ENCODE measurements at places on chromosomes 2 and 18.

DNA sequence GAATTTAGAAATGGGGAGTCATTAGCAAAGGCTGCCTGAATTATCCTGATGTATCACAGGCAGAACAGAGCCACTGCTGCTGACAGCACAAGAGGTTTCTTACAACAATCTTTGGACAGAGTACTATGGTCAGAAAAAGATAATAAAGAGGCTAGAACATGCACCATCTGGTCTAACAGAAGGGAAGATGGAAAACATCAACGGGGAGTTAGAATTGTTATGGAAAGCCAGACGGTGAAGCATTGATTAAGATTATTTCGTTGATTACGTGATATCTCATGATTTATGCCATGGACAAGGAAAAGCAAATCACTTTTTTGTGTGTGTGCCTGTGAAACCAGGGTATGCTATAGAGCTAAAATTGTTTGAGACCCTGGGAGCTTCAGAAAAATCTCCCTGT, 409.4 kb upstream of the ETAA1 start:
- no peak for DNase-seq

GRCh38 chr18:59787998-59788790, 91.0 kb upstream of the CCBE1 start:
- DNase-seq = peak; percentile 80

DNA sequence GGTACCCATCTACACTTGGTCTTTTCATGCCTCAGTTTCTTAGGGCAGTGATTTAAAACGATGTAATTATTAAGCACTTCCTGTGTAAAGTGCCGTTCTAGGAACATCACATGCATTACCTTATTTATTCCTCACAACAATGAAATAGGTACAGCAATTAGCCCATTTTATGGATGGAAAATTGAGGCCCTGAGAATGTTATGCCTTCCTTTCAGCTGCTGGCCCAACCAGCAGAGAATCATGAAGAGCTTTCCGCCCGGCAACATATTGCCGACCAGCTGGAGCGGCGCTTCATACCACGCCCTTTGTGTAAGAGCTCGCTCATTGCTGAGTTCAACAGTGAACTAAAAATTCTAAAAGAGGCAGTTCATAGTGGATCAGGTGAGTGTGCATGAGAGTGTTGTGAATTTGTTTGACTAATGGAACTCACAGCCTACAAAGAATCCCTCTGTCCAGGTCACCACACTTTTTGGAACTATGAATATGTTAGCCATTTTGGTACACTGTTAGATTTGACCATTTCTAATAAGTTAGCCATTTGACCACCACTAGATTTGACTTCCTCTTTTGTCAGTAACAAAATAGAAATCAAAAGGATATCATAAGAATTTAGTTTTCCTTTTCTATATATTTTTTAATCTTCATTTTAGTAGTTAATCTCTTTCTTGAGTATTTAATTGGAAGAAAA, 25.6 kb upstream of the RPE start:
- no peak for DNase-seq

- no peak for DNase-seq
Measured at GRCh38 chr2:101440127-101440738, 34.7 kb downstream of the RFX8 start.

- DNase-seq = no peak
Measured at GRCh38 chr2:197793456-197793855, 8.3 kb upstream of the BOLL start.

- no peak for DNase-seq
Measured at GRCh38 chr2:224958462-224958857, 83.8 kb downstream of the DOCK10 start.

GRCh38 chr2:144470334-144470733, 49.6 kb downstream of the ZEB2 start:
- no peak for DNase-seq

DNA sequence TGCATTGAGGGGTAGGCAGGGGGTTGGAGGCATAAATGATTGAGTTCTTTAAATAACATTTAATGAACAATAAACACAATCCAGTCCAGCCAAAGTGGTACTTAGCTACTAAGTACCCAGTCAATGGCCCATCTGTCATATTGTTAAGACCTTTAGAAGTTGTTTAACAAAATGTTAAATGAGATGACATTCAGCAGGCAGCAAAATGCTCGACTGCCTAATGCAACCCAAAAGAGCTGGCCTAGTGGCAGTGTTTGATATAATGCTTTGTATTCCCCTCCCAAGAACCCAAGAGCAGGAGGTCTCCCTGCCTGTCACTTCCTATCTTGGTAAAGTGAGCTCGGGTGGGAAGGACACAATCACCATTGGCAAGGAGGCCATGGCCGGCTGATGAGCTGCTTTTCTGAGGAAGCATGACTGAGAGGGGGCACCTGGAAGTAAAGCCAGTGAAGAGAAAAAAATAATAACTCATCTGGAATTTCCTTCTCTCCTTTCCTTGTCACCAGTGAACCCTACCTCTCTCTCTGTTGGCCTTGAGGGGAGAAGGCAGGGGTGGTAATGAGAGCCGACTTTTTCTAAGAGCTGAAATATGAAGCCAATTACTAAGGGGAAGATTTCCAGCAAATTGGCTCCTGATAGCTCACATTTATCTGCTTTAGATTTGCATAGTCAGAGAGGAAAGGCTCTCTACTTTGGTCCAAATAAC, 140.6 kb downstream of the C1D start:
- no peak for DNase-seq

DNA sequence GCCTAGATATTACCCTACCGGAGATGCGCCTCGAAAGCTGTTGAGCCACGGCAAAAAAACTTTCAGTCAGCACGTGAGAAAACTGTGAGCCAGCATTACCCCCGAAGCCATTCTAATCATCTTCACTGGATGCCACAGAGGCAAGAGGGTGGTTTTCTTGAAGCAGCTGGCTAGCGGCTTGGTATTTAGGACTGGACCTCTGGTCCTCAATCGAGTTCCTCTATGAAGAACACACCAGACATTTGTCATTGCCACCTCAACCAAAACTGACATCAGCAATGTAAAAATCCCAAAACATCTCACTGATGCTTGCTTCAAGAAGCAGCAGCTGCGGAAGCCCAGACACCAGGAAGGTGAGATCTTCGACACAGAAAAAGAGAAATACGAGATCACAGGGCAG, 52.8 kb upstream of the SLC66A3 start:
- DNase-seq = no peak

DNA sequence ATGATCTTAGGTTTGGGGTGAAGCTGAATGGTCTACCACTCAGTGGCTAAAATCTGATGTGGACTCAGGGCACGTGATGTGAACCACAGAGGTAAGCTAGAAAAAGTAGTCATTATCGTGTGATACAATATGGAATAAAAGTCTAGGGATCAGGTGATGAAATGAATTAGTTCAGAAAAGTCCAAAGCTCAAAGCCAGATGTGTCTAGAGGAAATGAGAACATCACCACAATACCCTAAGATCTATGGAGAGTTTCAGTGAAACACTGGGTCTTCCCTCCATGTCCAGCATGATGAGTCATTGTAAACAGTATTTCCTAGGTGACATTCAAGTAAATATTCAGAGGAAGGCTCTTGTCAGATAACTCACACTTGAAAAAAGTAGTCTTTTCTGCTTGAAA, 1257.4 kb upstream of the ZEB2 start:
- DNase-seq = no peak

- DNase-seq = no peak
Measured at GRCh38 chr18:48011926-48012465, 81.5 kb upstream of the SMAD2 start.

- no peak for DNase-seq
Measured at GRCh38 chr2:159032146-159032545, 63.7 kb downstream of the TANC1 start.

GRCh38 chr18:49795612-49796552, 17.5 kb downstream of the ACAA2 start:
- no peak for DNase-seq

GRCh38 chr2:208363485-208363884, 43.1 kb upstream of the PTH2R start:
- no peak for DNase-seq

GRCh38 chr2:10576456-10576855, 113.3 kb downstream of the NOL10 start:
- no peak for DNase-seq

DNA sequence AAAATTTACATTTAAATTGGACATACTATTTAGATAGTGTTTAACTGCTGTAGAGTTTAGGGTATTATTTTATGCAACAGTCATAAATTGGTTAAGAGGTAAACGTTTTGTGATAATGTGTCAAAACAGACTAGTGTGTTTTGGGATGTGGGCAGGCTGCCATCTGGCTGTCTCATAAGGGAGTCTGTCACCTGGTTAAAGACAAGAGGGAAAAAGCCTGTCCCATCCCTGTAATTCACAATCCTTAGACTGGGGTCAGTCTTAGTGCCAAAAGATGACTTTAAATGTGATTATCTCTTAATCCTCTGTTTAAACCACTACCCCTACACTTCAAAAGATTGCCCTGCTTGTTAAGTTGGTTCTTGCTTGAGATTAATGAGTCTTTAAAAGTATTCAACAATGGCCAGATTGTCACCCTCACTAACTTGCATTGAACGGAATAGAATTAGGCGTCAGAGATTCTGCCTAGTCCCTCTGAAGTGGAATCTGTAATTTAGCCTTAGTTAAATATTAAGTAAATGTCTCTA, 59.2 kb downstream of the SGPP2 start:
- DNase-seq = no peak

GRCh38 chr2:88933091-88933490, 241.6 kb downstream of the RPIA start:
- DNase-seq = no peak

DNA sequence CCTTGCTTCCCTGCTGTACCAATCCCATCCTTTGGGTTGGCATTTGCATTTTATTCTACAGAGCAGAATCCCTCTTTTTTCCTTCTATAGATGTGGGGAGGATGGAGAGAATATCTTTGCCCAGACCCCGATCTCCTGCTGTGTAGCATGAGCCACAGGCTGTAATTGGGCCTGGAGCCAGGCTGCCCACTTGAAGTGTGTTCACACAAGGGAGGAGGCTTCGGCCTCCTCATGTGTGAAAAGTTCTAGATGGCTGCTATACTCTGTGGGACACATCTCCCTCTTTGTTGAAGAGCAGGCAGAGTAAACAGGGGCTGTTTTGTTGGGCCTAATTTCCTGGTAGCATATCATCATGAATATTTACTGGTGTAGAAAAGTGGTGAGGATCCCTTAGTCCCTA, 126.3 kb downstream of the XRCC5 start:
- DNase-seq = no peak

- DNase-seq = no peak
Measured at GRCh38 chr2:121707344-121707919, 29.2 kb downstream of the NIFK start.

DNA sequence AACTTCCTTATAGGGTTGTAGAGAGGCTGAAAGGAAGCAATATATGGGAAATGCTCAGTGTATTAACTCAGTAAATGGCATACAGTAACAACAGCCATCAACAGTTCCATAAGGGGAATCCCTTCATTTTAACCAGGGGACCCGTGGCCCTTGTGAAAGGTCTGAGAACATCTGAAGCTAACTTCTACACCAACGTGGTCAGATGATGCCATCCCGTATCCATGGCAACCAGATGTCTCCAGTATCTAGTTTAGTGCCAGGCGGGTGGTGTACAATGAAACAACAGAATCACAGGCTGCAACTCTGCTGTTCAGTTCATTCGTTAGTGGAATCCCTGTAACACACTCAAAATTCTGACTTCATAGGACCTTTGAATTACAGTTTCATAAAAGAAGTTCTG, 162.3 kb downstream of the TGIF1 start:
- DNase-seq = no peak

DNA sequence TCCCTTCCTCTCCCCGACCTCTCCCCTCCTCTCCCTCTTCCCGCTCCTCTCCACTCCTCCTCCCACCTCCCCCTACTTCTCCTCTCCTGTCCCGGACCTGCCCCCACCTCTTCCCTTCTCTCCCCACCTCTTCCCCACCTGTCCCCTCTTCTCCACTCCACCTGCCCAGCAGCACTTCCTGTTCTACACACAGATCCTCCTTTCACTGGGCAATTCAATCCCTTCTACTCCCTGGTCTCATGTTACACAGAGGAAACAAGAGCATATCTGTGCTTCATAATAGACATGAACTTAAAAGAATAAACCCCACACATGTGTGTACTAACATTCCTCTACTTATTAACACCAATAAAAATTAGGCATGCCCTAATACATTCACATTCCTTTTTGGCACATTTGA, 34.8 kb downstream of the TIMM21 start:
- DNase-seq = no peak

All from AG08396 (cell line).